Left ventricle myocardium superior (tissue), 1 donor: ENCODE measurements at places on chromosomes 5 and 9.

GRCh38 chr9:93246111-93246510 lies 62.2 kb downstream of the WNK2 start:
- no peak for DNase-seq

- no peak for DNase-seq
Measured at GRCh38 chr5:65611524-65611923, 12.6 kb downstream of the TRIM23 start.

DNA sequence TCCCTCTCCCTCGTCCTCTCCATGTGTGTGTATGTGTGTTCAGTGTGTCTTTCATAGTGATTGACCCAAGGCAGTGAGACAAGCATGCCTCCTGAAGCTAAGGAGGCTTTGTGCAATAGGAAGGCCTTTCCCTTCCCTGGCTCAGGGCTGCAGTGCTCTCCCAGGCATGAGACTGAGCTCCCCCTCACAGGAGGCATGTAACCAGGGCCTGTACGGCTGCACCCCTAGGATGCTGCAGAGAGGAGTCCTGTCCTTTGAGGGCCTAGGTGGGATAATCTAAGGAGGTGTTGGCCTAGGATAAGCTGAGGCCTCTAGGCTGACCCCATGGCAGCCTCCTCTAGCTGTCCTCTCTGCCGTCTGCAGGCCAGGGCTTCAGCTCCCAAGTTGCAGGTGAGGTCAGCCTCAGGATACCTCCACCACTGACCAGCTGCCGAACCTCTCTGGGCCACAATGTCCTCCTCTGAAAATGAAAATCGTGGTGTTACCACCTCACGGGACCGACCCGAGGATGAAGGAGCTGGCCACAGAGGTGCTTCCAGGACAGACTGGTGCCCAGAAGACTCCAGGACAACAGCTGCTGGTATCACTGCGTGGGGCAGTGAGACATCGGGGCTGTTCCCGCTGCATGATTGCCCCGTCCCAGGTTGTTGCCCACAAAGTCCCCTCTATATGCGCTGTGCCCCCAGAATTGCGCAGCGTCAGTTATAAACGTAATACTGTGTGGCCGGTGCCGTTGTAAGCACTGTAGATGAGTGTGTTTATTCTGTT lies 129.6 kb downstream of the BARX1 start:
- DNase-seq: no peak

DNA sequence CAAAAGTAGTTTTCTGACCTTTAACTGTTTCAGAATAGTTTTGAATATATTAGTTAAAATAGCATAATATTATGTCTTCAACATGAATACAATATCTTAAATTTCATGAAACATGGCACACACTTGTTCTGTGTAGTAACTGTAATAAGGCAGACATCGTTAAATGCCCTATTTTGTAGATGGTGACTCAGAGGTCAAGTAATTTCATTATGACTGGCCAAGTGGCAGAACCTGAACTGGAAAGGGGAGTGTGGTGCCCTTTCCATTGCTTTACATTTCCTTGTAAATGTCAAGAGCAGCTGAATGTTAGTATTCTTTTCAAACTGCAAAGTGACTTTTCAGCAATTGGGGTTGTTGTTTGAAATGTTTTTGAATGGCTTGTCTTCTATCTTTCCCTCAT lies 201.2 kb upstream of the CDKN2B start:
- no peak for DNase-seq

- no peak for DNase-seq
Measured at GRCh38 chr9:98783518-98784226, 12.7 kb downstream of the ANKS6 start.

- no peak for DNase-seq
Measured at GRCh38 chr9:135152614-135153334, 65.3 kb downstream of the OLFM1 start.

DNA sequence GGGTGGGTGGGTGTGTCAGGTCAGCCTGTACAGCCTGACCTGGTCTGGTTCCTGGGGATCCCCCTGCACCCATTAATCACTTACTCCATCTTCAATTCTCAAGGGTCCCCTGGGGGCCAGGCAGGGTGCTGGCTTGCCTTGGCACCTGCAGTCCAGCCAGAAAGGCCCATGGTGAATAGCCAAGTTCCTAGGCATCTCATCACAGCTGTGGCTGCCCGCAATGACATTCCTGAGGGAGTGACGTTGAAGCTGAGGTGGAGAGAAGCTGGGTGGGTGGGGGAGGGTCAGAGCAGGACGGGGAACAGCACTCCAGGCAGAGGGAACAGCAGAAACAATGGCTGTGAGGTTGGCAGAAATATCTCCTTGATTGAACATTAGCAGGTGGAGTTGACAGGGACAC lies 10.6 kb downstream of the HMCN2 start:
- DNase-seq: no peak

GRCh38 chr5:112532654-112533360 lies 113.7 kb upstream of the EPB41L4A start:
- DNase-seq: no peak

GRCh38 chr5:122500245-122501088 lies 188.4 kb downstream of the SNCAIP start:
- DNase-seq: no peak

DNA sequence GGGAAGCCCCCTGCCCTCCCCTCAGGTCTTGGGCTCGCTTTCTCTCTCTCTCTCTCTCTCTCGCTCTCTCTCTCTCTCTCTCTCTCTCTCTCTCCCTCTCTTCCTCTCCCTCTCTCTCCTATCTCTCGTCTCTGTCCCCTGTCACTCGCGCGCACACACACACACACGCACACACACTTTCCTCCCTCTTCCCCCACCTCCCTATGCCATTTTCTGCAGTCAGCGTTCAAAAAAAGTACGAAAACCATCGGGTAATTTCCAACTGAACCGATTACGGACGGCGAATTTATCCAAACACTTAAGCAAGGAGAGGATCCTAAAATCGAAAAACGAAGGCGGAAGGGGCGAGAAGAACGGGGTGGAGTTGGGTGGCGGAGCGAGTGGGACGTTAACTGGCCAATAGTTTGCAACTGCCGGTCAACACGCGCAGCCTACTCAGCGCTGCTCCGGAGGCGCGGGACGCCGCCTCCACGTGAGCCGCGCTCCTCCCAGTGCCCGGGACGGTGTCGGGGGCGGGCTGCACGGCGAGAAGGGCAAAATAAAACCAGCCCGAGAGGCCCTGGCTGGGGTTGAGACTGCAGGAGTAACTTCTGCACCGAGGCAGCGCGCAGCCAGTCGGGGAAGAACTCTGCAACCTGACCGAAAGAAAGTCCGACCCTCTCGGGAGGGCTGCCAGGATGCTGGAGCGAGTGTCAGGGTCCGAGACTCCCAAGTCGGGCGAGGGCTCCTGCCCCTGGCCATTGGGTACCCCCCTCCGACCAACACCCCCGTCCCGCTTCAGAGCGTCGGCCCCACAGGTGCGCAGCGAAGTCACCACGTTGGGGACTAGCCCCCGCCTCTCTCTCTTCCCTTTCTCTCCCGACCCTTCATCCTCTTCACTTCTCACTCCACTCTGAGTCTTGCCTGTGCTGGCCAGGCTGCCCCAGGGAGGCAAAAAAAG lies 24.9 kb upstream of the ELAVL2 start:
- DNase-seq: peak; percentile 29

DNA sequence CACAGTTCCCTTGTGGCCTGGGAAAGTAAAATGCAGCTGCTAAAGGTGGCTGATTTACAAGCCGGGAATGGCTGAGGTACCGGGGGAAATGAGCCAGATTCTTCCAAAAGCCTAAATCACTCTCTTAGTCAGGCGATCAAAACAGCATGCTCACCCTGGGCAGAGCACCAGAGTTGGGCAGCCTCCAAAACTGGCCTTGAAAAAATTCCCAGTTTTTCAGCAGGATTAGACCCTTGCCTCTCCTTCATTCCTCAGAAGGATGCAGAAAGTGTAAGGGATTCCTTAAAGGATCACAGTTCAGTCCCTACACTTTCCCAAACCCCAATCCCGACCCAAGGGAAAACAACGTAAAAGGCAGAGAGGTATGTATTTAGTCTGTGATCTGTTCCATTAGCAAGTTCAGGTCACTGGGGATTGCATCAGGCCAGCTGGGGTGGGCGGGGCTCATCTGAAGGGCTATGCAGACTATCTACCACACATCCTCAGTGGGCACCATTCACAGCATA lies 16.9 kb downstream of the TMEM174 start:
- DNase-seq: no peak

- no peak for DNase-seq
Measured at GRCh38 chr9:109118808-109119438, 824 bp downstream of the TMEM245 start.

GRCh38 chr5:55523293-55523692 lies 11.5 kb downstream of the PLPP1 start:
- DNase-seq: no peak

GRCh38 chr5:163506095-163506457 lies 657 bp downstream of the MAT2B start:
- DNase-seq: no peak
